Stimulated activated CD8-positive, alpha-beta memory T cell treated with anti-CD3 and anti-CD28 coated beads, Interleukin-4, amount 100 ng/mL, for 4 hours (primary cell): ENCODE measurements at places on chromosomes 11 and 22.
A peak's percentile ranks its signal among the peaks of the same experiment; 100 is the strongest.

- DNase-seq = no peak
These were observed 30.1 kb upstream of the CD82 start for GRCh38 chr11:44535191-44535980.

DNA sequence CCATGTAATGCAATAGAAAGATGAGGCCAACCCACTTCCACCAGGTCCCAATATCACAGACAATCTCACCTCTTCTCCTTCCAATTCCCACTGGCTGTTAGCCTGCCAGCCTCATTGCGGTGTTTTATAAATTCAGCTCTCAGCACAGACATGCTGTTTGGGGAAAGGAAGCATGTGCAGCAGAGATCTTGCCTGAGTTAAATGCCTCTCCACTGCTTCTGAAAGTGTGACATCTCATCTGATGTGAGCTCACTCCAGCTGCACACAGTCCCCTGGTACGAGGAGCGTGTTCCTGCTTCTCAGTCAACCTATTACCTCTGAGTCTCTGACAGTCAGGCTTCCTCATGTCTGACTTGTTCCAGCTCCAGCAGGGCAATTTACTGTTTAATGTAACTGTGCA, 122.7 kb upstream of the GUCY1A2 start:
- no peak for DNase-seq

- DNase-seq = no peak
These were observed 279.4 kb upstream of the PDGFD start for GRCh38 chr11:104443387-104443786.

- no peak for DNase-seq
These were observed 104.4 kb downstream of the MPPED2 start for GRCh38 chr11:30481796-30482195.

- peak; percentile 85 for DNase-seq
These were observed 415.1 kb downstream of the ETS1 start for GRCh38 chr11:128172046-128172878.

- no peak for DNase-seq
These were observed 47.8 kb downstream of the PAX6 start for GRCh38 chr11:31763296-31763695.

GRCh38 chr11:83543706-83544439, 257.7 kb upstream of the CCDC90B start:
- no peak for DNase-seq

- no peak for DNase-seq
These were observed 77.1 kb upstream of the FIBIN start for GRCh38 chr11:26916805-26917204.

GRCh38 chr11:26948881-26949280, 45.0 kb upstream of the FIBIN start:
- no peak for DNase-seq

DNA sequence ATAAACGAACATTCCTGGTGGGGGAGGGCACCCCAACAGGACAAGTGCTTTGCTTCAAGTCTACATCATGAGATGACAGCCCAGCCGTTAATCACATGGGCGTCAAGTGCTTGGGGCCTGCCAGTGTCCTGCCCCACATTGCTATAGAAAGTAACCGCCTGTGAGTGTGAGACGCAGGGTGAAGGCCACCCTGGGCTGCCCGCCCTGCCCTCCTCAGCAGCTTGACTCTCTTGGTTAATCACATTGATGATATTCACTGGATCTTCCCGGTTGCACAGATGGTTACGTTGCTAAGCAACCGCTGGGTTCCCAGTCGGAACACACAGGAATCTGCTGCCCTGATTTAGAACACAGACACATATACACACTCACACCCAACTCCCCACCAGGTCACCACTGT, 79.3 kb downstream of the CTTN start:
- no peak for DNase-seq

DNA sequence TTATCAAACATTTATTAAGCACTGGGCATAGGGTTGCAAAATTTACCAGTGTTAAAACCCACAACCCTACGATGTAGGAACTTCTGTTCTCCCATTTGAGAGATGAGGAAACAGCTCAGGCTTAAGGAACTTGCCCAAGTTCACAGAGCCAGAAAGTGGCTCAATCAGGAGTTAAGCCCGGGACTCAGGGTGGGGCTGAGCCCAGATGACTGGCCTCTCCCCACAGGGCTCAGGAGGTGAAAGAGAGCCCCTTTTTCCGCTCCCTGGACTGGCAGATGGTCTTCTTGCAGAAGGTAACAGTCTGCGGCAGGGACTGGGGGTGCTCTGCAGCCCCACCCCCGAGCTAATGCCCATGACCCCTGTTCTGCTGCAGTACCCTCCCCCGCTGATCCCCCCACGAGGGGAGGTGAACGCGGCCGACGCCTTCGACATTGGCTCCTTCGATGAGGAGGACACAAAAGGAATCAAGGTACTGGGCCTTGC, 5.6 kb upstream of the ANKRD13D start:
- no peak for DNase-seq

- DNase-seq = no peak
These were observed 8.3 kb upstream of the HTR3B start for GRCh38 chr11:113896156-113896879.

GRCh38 chr11:130247319-130247718, 67.4 kb downstream of the ZBTB44 start:
- DNase-seq = no peak

GRCh38 chr11:131378931-131379330, 8.5 kb downstream of the NTM start:
- no peak for DNase-seq

DNA sequence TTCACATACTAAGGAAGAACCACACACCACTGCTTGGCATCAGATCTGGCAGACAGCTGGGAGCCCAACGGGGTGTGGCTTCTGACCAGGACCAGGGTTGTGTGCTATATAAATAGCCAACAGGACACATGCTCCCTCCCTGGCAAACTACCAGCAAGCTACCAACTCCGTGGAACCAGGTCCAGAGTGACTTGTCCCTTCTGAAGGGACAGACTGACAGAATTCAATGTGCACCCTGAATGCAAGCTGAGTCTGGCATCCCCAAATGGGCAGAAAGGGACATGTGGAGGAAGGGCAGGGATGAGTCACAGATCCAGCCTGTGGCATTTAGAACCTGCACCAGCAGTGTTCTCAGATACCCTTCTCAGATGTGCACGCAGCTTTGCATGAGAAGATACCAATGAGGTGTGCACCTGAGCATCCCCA, 92.9 kb downstream of the MICAL3 start:
- DNase-seq = no peak

DNA sequence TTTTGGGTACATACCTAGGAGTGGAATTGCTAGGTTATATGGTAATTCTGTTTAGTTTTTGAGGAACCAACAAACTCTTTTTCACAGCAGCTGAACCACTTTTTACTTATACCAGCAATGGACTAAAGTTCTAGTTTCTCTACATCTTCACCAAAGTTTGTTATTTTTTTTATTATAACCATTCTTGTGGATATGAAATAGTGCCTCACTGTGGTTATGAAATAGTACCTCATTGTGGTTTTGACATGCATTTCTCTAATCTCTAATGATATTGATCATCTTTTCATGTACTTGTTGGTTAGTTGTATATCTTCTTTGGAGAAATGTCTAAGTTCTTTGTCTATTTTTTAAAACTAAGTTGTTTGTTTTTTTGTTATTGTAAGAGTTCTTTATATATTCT, 27.2 kb downstream of the STIM1 start:
- no peak for DNase-seq

DNA sequence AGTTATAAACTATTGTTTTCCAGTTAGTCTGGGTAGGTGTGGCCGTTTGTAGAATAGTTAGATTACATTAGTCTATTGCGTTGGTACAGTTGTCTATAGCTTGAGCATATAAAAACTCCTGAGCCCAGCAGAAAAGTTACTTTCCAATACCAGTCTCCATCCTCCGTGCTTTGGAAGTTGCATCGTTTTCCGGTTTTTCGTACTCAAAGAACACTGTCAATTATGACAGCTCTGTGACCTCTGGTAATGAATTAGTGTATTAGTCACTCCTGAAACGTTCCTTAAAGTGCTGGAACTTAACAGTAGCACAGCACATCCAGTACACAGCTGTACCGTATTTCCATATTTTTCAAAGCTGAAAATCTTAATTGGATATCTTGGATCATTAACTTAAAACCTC, 808 bp upstream of the MSANTD2 start:
- no peak for DNase-seq

DNA sequence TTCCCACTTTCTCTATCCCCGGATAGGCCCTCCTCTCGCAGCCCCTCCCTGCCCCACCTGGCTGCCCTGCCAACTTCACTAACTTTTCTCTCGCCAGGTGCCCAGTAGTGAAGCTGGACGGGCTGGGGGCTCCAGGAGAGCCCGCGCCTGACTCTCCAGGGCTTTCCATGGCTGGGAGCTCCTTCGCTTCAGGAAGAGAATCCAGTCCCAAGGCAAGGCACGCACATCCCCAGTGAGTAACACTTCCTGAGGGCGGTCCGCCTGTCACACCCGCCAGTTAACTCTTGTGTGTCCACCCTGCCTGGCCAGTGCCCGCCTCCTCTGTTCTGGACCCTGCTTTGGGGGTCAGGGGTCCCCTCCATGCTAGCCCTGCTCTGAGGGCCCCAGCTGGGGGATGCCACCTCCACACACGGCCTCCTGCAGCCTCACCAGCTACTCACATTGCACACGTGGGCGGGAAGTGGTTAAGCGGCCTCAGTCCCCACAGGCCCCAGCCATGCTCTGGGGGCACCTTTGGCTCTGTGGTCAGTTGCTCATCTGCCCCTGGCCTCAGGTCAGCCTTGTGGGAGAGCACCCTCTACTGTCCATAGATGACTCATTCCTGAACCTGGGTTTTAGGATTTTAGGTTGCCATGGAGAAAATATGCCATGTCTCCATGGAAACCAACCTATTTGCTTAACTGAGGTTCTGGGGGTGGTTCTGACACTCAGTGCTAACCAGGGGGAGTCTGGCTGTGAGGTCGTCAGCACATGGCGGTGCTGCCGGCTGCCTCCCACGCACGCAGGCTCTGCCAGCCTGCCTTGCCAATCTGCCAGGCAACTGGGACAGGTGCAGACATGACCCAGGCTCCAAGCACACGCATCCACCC, at the start of gene RIN1:
TSS of gene RIN1 (minus strand) at position 201 of the 869 bp plus-strand sequence. CDS start at position 169, 32 bp downstream.
- no peak for DNase-seq

- no peak for DNase-seq
These were observed 303.3 kb downstream of the BRD1 start for GRCh38 chr22:49524362-49524761.

DNA sequence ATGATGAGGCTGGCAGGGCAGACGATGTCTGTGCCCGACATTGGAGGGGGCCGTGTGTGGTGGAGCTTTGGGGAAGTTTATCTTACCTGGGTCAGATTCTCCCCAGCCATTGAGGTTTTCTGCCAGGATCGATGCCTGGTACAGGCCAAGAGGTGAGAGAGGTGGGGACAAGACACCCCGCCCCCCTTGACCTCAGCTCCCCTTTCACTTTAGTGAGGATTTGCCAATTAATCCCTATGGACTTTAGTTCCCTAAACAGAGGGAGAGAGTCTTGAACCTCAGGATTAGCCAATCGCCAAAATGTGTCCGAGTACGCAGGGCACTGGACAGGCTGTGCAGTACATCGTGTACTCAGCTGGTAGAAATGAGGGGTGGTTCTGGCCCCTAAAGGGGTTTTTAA, 541 bp downstream of the HORMAD2 start:
- no peak for DNase-seq

DNA sequence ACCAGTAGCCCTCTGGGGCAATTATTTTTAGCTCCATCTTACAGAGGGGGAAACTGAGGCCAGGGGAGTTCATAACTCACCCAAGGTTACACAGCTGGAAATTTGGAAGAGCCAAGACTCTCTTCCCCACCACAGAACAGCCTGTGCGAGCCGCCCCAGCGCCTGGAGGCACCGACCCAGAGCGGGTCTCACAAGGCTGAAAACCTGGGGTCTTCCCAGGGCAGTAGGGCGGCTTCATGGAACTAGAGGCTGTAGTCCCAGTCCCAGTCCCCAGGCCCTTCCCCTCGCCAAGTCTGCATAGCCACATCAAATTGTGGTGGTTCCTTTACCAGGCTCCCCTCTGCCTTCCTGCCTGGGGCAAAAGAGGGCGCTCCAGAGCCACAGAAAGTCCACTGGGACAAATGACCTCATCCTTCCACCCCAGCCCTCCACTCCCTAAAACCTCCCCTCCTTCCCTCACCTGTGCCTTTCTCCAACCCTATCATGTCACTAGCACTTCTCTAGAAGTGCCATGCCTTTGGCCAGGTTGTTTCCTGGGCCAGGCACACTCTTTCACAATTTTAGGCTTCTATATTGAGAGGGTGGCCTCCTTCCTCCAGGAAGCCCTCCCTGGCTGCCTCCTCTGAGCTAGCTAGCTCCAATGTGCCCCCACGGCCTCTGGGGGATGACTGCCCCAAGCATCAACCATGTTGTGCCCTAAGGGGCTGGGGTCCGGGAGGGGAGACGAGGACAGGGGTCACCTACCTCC, 15.2 kb upstream of the CDC42EP1 start:
- DNase-seq = no peak

- no peak for DNase-seq
These were observed 857 bp downstream of the SHANK3 start for GRCh38 chr22:50673231-50674129.

- DNase-seq = peak; percentile 78
These were observed 800 bp downstream of the KCTD21 start for GRCh38 chr11:78187366-78188285.

DNA sequence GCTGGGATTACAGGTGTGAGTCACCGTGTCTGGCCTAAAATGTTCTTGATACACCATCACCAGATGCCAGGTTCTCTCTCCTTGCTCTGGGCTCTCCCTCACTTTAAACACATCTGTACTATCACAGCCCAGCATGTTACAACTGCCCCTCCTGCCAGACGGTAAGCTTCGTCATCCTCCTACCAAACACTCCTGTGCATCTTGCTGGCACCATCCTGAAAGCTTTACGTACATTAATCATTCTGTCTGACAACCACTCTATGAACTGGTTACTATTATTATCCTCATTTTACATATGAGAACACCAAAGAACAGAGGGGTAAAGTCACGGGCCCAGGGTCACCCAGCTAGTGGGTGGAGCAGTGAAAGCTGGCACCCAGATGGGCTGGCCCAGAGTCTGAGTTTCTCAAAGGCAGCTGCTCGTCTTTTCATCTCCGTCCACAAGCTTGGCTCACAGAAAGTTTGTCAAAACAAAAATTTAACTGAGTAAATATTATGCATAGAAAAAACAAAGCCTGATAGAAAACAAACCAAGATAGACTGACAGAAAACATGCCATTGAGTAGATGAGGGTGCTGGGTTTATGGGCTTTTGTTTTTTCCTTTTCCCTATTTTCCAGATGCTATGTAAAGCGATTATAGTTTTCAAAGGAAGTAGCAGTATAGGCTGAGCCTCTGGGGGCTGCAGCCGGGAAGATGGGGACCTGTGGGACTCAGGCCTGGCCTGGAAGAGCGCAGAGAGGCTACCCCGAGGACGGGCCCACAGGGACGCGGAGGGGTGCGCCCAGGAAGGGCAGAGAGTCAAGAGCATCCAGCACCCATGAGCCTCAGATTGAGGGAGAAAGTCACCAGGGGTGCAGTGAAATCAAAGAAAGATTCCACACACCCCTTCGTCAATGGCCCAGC, 9.5 kb downstream of the PLA2G6 start:
- no peak for DNase-seq
